ENCODE measurements at places on chromosomes 3 and 15. TPM values are rescaled to one million over a fixed set of nuclear protein-coding genes. Genes with fewer than 3 reads are reported as not detected.

GRCh38 chr3:140359233-140359995 is 318.4 kb upstream of the TRIM42 start:
- H3K27ac ChIP-seq = no peak overlapping the region
- DNase-seq = no peak
- peaks cover 3% of the 10 kb centered on the region for H3K27me3 ChIP-seq
- H3K4me3 ChIP-seq = no peak overlapping the region
- no peaks in the 10 kb centered on the region for H3K36me3 ChIP-seq

DNA sequence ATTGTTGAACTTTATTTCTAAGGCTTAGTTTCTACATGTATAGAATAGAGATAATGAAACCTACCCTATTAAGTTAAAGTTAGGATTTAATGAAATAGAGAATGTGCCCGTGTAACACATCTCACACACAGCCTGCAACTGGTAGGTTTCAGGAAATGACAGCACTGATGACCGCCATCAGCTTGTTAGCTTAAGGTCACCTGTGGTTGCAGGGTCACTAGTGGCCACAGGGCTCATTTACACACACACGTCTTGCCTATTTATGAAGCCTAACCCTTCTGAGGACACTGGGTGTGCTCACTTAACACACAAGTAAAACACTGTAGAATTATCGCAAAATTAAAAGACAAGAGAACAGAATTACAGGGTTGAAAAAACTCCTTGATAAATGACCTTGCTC is 20.1 kb downstream of the CHRM5 start:
- H3K4me3 ChIP-seq = no peak overlapping the region
- no peak for DNase-seq
- no peaks in the 10 kb centered on the region for H3K27me3 ChIP-seq
- peaks cover 5% of the 10 kb centered on the region for H3K36me3 ChIP-seq

DNA sequence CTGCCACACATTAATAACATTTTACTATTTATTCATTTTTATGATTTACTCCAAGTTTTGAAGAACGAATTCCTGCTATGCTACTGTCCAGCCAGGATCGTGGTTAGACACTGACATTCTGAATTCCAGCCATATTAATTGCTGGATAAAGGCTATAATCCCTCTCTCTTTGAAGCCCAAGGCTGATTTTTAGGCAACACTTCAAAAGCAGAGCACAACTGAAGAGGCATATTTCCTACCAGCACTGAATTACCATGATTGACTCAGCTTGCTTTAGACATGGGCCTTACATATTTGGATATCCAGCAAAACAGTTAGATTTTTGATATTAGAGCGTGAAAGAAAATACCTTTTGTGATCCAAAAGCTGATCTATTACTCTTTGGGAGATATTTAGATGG is 205.0 kb downstream of the ZIC1 start:
- H3K27me3 ChIP-seq = no peaks in the 10 kb centered on the region
- H3K36me3 ChIP-seq = no peaks in the 10 kb centered on the region
- no peak overlapping the region for H3K27ac ChIP-seq

GRCh38 chr3:187811585-187812250 is 66.5 kb upstream of the BCL6 start:
- H3K4me3 ChIP-seq = no peak overlapping the region
- no peaks in the 10 kb centered on the region for H3K27me3 ChIP-seq
- no peaks in the 10 kb centered on the region for H3K36me3 ChIP-seq

DNA sequence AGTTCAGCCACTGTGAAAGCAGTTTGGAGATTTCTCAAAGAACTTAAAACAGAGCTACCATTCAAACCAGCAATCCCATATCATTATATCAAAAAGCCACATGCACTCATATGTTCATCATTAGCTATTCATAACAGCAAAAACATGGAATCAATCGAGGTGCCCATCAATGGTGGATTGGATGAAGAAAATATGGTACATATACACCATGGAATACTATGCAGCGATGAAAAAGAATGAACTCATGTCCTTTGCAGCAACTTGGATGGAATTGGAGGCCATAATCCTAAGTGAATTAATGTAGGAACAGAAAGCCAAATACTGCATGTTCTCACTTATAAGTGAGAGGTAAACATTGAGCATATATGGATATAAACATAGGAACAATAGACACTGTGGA is 32.1 kb downstream of the IMPG2 start:
- H3K4me1 ChIP-seq = no peaks in the 10 kb centered on the region
- no peaks in the 10 kb centered on the region for H3K27me3 ChIP-seq
- H3K4me3 ChIP-seq = no peak overlapping the region
- no peak for DNase-seq
- peaks cover 11% of the 10 kb centered on the region for H3K36me3 ChIP-seq
- no peak overlapping the region for H3K27ac ChIP-seq

- DNase-seq = no peak
- no peak overlapping the region for H3K27ac ChIP-seq
- H3K36me3 ChIP-seq = no peaks in the 10 kb centered on the region
- no peak overlapping the region for H3K4me3 ChIP-seq
- H3K4me1 ChIP-seq = no peaks in the 10 kb centered on the region
These were observed 64.8 kb downstream of the NTRK3 start for GRCh38 chr15:88191812-88192165.

GRCh38 chr3:113136071-113136470 is 75.3 kb upstream of the BOC start:
- H3K27me3 ChIP-seq = peaks cover 3% of the 10 kb centered on the region
- no peaks in the 10 kb centered on the region for H3K4me1 ChIP-seq
- H3K27ac ChIP-seq = no peak overlapping the region
- DNase-seq = no peak

- H3K27ac ChIP-seq = no peak overlapping the region
- no peaks in the 10 kb centered on the region for H3K27me3 ChIP-seq
- DNase-seq = no peak
- no peak overlapping the region for H3K4me3 ChIP-seq
- no peaks in the 10 kb centered on the region for H3K36me3 ChIP-seq
These were observed 64.5 kb upstream of the WNT5A start for GRCh38 chr3:55551644-55552043.

DNA sequence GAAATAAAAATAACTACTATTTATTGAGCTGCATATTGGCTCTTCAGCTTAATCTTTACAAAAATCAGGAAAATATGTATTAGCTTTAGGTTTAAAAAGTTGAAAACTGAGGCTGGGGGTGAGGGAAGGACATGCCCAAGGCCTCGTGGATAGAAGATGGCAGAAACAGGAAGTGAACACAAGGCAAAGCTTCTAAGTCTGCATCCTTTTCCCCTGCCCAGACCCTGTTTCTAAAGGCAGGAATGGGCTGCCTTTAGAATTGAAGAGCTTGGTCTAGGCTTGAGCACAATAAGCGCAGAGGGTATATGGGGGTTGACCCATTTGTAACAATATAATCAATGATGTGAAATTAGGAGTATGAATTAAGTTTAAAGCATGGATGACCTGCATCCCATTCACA is 6.1 kb downstream of the CLDN18 start:
- no peak overlapping the region for H3K4me3 ChIP-seq
- no peak overlapping the region for H3K27ac ChIP-seq
- H3K27me3 ChIP-seq = peaks cover 1% of the 10 kb centered on the region
- DNase-seq = no peak
- no peaks in the 10 kb centered on the region for H3K4me1 ChIP-seq

DNA sequence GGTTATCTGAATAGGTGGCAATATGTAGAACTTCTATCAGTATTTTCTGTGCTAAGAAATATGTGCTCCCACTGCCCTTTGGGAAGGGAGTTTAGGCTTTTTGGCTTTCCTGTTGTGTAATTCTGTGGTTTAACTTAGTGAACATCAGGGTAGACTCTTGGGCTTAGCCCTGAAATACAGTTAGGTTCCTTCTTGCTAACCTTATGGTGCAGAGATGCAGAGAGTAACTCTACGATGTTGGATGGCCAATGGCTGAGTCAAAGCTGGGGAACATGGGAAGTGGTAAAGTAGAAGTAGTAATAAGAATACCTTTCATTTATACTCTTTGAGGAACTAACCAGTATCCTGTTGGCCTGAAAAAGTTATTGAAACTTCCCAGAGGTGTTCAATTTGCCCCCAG is 80.8 kb upstream of the IL12A start:
- no peak for DNase-seq
- no peak overlapping the region for H3K27ac ChIP-seq

KNG1 gene
- polyA plus RNA-seq = not detected

SLC12A1 gene
- not detected for polyA plus RNA-seq

Measured in immature natural killer cell (primary cell).